RCC 7860 (cell line): ENCODE measurements at places on chromosomes 5 and 9.

- no peak for DNase-seq
Observed at GRCh38 chr5:133048993-133049725, 2.7 kb upstream of the HSPA4 start.

- peak; percentile 54 for DNase-seq
Observed at GRCh38 chr5:3542158-3542557, 53.5 kb upstream of the IRX1 start.

- no peak for DNase-seq
Observed at GRCh38 chr5:159908591-159908940, 7.7 kb upstream of the ADRA1B start.

- no peak for DNase-seq
Observed at GRCh38 chr9:2781336-2781735, 62.6 kb downstream of the PUM3 start.

- peak; percentile 79 for DNase-seq
Observed at GRCh38 chr5:123209502-123210027, 120.5 kb downstream of the PRDM6 start.

- no peak for DNase-seq
Observed at GRCh38 chr5:157651623-157652376, 438 bp downstream of the SOX30 start.

- DNase-seq, result no peak
Observed at GRCh38 chr5:153039501-153039900, 451.0 kb upstream of the GRIA1 start.

DNA sequence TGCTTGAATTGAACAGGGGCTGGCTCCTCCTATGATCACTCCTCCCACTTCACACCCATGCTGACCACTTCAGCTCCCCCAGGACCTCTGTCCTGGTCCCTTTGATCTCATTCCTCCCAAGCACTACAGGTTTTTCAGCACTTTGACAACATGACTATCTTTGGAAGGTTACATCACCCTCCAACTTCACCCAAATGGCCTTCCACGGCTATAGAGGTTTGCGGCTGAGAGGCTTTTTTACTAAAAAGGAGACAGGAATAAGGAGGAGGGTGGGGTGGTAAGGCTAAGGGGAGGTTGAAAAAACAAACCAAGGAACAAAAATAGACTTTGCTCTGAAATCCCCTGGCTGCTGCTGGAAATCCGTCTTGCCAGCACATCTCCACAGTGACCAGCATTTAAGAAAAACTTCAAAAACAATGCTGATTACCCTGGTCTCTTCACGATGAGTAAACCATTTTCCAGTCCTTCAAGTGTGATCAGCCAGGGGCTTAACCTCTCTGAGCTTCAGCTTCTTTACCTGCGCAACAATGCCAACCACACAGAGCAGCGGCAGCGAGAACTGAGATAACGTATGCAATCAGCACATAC lies 102.7 kb downstream of the DPYSL3 start:
- DNase-seq, result no peak

DNA sequence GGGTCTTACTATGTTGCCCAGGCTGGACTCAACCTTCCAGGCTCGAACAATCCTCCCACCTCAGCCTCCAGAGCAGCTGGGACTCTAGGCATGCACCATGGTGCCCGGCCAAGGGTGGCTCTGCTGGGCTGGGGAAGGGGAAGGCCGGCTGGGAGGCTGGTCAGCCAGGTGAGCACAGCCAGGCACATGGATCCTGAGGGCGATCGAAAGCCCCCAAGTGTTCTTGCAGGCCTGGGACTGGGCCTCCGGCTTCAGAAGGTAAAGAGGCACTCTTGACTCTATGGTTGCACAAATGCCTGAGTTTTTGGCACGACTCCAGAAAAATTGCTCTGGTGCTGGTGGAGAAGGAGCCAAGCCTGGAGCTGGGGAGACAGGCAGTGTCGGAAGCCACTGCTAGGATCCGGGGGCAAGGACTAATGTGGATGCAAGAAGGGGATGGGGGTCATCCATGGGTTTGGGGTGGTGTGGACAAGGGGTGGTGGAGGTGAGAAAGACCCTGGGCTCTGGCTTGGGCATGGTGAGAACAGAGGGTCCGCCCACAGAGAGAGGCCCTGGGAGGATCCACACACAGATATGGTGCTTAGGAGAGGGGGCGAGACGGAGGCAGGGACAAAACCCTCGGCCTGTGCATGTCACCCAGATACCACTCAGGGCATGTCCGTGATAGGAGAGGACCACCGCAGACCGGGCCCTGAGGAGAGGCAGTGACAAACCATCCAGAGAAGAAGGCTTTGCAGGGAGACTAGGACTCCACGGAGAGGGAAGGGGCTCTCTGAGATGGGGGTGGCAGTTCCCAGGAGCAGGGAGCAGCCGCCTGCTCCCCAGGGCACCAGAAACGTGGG lies 51.1 kb upstream of the COL5A1 start:
- DNase-seq, result no peak
